ENCODE measurements at places on chromosomes 16 and 17.

DNA sequence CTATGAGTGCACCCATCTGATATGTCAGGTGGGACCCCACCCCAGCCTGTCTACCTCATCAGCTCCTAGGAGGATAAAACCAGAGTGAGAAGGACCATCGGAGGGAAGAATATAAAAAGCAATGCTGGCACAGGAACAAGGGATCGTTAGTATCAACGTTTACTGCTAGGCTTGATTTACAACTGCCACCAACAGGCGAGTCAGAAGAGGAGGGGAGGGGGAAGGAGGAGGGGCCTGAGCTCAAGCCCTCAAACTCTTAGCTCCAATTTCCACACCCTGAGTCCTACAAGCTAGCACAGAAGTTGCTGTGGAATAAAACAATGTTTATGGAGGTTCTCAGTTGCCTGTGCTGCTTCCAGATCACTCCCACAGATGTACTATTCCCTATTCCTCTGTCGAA, 234.5 kb downstream of the C16orf78 start:
- no peak for DNase-seq

GRCh38 chr16:28938721-28939120, 7.0 kb downstream of the CD19 start:
- no peak for DNase-seq

DNA sequence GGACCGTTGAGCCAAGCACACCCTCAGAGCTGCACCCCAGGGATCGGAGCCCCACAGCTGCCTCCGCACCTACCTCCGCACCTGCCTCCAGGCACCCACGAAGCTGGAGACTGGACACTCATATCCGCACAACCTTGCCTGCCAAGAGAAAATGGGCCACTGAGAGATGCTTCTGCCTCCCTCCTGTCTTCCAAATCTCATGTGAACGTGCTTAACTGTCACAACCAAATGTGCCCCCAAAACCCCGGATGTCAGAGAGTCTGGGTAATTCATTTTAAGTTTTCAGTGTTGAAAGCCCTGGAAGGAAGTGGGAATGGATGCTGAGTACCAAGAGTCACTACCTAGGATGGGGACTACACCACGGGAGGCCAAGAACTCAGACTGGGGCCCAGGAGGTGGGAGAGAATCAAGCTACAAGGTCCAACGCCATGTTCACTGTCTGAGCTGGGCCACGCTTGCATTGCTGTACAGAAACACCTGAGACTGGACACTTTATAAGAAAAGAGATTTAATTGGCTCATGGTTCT, 49.5 kb upstream of the MEAK7 start:
- DNase-seq, result no peak

DNA sequence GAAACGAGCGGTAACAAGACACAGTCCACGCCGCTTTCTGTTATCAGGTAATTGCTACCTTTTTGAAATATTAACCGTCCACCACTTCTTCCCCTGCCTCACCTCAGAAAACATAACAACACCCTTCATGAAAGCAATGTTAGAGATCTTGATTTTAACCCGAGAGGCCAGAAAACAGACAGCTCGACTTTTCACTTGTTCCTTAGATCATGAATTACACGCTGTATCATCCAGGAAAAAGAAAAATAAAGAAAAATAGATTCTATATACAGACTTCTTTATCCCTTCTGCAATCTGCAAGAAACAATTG, 957.1 kb upstream of the SOX9 start:
- no peak for DNase-seq

- DNase-seq, result peak; percentile 85
Measured at GRCh38 chr16:85162478-85163277, 50.4 kb upstream of the CIBAR2 start.

GRCh38 chr16:1510941-1511351, 17.8 kb downstream of the TELO2 start:
- no peak for DNase-seq

- no peak for DNase-seq
Measured at GRCh38 chr16:4689091-4689671, 4.2 kb upstream of the NUDT16L1 start.

DNA sequence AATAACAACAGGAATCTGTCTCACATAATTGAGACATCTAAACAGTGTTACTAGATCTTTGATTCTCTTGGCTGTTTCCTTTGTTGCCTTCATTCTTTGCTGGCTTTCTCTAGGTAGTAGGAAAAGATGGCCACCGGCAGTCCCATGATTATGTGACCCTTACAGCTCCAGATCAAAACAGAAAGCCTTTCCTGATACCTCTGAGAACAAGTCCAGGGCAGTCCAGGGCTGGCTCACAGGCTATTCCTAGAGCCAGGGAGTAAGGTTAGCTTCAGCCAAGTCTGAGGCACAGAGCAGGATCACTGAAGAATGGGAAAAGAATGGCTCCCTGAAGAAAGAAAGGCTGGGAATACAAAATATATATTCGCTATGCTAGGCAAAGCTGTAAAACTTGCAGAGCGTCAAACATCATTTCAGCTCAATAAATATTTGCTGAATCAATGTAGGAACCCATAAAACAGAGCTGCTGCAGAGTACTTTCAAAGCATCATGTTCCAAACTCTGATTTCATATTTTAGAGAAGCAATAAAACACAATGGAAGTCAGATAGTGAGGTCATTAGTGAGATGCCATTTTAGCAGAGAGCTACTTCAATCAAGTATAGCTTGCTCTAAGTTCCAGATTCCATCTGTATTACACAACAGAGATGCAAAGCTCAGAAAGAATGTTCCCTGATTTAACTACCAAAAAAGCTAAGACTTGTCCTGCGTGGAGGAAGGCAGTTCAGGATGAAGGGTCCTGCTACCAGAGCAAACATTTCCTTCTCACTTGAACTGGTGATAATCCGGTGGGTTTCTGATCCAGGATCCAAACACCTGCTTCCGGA, 23.4 kb downstream of the ADAT1 start:
- no peak for DNase-seq

DNA sequence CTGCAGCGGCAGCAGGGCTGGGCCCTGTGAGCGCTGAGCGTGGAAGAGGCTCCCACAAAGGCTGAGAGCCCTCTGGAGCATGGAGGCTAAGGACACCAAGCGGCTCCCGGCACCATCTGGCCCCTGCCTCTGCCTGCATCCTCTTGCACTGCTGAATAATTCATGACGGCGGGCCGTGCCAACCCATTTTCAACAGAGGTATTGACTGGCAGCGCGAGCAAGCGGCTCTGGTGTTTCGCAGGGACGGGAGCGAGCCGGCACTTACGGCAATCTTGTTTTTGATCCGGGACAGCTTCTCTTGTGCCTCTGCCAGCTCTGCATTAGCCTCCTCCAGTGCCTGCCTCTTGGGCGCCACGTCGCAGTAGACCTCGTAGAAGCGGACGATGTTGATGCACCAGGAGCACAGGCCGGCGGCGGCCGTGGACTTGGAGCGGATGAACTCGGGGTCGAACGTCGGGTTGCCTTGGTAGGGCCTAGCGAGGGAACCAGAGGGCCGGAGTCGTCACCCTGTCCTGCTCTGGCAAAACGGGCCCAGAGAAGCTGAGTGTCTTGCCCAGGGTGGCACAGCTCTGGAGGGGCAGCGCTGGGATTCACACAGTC, 80.4 kb downstream of the PGS1 start:
- DNase-seq, result no peak

DNA sequence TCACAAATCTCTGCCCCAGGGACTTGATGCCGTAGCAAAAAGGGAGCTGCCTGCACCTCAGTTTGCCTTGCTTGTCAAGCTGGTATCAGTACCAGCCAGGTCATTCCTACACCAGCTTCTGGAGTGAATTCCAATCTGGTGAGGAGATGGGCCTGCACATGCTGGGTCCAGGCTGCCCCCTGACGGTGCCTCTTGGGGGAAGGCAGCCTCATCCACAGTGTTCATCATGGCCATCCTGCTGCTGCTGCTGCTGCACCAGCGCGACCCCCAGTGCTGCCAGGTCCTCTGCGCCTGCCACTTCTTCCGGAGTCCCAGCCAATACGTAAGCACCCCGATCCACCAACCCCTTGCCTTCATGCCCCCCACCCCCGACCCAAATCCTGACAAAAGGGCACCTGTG, 8.3 kb downstream of the MRPL27 start:
- peak; percentile 63 for DNase-seq

DNA sequence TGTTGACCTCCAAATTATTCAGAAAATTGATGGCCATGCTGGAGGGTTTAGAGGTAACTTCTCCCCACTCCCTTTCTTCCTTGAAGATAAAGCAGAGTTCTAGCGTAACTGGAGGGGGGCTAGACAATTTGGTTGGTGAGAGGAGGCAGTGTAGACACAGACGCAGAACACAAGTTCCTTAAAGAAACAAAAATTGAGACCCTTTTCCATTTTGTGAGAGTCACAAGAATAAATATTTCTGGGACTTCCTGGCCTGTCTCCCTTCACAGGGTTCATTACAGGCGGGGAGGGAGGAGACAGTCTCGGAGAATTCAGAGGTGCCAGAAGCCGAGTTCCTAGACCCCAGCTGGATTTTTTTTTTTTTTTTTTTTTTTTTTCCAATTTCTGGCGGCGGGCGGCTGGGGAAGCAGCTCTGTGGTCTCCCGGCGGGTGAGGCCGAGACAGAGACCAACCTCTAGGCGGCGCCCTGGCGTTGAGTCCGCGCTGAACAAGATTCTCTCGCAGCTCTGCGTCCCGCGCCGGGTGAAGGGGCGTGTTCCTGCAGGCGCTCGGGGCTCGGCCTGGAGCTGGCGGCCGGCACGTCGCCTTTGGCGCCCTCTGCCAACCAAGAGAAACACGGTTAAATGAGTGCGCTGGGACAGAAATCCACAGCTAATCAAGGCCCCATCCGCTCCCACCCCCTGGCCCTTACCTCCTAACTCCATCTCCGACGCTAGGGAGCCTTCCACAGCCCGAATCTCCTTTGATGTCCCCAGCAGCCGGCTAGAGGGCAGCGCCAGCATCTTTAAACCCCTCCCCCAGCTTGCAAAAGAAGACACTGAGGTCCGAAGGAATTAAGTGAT, 10.2 kb upstream of the HOXB9 start:
- peak; percentile 83 for DNase-seq

DNA sequence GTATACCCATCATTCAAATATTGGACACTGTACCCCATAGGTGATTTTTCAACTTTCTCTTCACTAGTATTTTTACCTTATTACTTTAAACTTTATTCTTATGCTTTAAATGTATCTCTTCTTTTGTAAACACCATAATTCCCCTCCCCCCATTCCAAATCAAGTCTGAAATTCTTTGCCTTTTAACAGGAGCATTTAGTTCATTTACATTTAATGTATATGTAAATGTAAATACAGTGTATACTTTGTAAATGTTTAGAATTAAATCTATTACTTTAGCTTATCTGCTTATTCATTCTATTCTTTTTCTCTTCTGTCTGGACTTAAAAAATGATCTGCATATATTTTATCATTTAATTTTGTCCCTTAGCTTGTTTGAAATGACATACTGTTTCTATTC, 30.0 kb upstream of the ADGRG1 start:
- no peak for DNase-seq

- DNase-seq, result peak; percentile 68
Measured at GRCh38 chr16:52912565-52913173, 140.0 kb downstream of the CHD9NB start.

DNA sequence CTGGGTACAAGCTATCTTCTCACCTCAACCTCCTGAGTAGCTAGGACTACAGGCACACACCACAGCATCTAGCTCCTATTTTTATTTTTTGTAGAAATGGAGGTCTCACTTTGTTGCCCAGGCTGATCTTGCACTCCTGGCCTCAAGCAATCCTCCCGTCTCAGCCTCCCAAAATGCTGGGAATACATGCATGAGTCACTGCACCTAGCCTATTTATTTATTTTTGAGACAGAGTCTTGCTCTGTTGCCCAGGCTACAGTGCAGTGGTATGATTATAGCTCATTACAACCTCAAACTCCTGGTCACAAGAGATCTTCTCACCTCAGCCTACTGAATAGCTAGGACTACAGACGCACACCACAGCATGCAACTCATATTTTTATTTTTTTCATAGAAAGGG, 40.1 kb upstream of the RGS9 start:
- no peak for DNase-seq

DNA sequence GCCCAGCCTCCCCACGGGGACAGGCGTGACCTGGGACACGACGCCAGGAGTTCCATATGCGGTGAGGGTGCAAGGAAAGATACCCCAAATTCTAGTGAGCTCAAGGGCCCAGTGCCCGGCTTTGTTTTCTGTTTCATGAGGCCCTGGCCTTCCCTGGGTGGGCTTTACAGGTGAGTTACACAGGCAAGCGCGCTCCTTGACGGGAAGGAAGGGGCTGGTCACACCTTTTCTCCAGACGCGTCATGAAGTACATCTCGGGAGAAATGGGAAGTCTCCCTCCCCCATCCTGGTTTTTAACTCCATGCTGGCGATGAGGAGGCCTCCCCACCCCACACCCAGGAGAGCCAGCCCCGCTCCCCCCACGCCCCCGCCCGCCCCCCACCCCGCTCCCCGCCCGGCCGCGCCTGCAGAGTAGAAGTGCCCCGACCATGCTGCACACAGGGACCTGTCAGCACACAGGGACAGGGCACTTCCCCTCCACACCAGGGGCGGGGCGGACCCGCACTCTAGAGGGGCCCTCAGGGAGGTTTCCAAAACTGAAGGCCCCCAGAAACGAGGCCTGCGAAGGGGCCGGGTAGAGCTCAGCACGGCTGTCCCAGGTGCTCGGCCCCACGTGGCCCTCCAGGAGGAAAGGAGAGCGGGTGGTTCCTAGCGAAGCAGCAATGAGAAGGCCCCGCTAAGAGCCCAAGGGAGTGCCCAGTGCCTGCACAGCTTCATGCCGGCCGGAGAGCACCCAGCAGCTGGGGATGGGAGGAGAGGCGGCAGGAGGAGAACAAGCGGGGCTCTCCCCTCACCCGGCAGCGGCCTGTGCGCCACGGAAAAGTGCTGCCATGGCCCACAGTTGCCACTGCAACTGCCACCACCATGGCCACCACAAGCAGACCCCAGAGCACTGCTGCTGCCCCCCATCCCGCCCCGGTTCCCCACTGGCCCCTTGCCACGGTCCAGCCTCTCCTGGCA, 7.7 kb downstream of the CYB561 start:
- no peak for DNase-seq

Data from AG20443 (cell line).